Femur (tissue), 1 donor: ENCODE measurements at places on chromosomes 11 and 22.
A peak's percentile ranks its signal among the peaks of the same experiment; 100 is the strongest.

DNA sequence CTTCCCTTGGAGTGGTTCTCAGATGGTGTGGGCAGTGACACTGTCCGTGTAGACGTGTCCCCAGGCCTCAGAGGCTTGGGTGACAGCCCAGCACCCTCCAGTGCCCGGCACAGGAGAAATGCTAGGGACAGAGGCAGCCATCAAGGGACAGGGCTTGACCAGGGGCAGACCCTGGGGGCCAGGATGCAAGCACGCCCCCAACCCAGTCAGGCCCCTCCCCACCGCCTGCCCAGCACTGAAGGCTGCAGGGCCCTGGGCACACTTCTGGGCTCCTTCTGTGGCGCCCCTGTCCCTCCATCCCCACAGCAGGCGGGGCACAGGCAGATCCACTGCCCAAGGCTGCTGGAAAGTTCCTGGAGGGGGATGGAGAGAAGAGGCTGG lies 11.1 kb downstream of the IGF2 start:
- DNase-seq = peak; percentile 78

DNA sequence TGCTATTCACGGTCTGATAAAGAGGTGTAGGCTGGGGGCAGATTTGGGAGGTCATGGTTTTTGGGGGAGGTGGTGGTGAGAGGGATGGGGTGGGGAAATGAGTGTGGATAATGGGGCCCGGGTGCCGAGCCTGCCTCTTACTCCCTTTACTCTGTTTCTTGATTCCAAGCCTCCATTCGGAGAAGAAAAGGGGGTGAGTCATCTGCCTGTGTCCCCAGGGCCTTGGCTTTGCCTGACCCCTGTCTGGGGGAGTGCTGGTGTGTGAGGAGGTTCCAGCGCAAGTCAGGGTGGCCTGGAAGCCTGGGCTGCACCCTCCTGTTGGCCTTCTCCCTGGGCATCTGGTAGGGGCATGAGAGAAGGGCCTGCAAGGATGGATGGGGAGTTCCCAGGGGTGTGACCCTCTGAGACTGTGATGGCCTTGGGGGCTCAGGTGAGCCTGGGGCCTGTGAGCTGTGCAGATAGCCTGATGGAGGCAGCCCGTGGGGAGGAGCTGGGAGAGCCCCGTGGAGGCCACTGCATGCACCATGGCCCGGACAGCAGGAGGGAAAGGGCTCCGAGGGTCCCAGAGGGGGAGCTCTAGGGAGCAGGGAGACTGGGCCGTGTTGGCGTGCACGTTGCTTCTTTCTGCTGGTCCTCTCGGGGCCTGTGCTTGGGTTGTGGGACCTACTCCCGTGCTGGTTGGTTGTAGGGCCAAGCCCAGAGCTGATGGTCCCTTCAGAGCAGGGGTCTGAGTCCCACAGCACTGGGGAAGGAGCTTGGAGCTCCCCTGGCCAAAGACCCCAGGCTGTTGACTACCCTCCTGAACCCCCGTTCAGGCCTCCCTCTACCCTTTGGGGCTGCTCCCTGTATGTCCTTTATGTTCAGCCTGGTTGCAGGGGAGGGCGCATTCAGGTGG lies 26.3 kb upstream of the ACR start:
- no peak for DNase-seq

- no peak for DNase-seq
These were observed 167.2 kb upstream of the ZBED5 start for GRCh38 chr11:11025087-11025486.

DNA sequence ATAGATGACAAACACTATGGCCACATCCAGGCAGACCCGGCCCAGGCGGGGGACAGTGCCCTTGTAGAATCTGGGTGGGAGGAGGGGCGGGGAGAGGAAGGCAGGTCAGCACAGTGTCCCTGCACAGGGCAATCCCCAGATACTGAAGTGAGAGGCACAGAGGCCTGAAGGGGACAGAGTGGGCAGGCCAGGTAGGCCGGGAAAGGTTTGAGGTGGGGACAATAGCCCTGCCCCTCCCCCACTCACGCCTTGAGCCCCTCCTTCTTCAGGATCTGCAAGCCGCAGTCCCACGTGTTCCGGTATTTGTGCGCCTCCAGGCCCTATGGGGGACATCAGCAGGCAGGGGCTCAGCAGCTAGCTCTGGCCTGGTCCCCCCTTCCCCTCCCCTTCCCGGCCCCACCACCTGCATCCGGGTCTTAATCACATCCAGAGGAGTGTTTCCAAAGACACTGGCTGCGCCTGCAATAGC lies 2.3 kb downstream of the SLC25A1 start:
- DNase-seq = no peak
